Nucleus accumbens (tissue), 56 donors: ENCODE measurements at places on chromosomes 3 and 15.

DNA sequence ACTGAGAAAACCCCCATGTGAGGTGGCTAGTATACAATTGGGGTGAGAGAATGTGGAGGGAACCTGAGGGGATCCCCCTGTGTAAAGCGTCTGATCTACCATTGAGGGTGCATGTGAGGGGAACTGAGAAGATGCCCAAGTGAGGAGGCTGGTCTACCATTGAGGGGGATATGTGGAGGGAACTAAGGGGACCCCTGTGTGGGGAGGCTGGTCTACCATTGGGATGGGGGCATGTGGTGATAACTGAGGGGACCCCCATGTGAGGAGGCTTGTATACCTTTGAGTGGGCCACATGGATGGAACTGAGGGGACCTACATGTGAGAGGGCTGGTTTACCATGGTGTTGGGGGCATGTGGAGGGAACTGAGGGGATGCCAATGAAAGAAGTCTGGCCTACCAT lies 160.8 kb downstream of the FBLN2 start:
- DNase-seq = no peak

GRCh38 chr3:143276592-143276991 lies 157.0 kb downstream of the CHST2 start:
- DNase-seq = no peak

- no peak for DNase-seq
Measured at GRCh38 chr3:140403079-140403478, 274.8 kb upstream of the TRIM42 start.

DNA sequence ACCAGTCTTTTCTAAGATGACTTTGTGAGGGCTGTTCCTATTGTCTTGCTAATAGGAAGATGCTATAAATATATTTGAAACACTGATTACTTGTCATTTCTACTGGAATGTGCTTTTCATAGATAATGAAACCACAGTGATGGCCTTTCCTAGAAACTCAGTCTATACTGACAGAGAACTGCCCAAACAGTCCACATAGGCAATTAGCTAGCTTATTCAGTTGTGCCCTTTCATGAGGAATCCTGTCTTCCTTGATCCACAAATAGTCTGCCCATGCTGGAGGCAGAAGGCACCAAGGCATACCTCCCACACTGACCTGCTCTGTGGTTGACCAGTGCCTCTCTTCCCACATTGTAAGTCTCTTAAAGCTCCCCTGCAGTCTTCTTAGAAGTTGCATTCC lies 135.9 kb downstream of the CMSS1 start:
- no peak for DNase-seq

DNA sequence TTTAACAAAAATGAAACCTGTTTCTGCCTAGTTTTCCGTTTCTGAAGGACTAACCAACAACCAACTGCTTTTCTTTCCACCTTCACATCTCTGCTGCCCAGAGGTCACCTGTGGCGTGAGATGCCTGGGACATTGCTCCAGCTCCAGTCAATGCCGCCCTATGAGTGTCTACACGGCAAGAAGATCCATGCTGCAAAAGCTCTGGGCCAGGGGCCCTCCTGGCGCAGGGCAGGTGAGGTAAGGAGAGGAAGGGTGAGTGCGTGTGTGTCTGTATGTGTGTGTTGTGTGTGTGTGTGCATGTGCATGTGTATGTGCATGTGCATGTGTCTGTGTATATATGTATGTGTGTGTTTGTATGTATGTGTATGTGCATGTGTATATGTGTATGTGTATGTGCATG lies 131.4 kb downstream of the NSMCE3 start:
- no peak for DNase-seq

DNA sequence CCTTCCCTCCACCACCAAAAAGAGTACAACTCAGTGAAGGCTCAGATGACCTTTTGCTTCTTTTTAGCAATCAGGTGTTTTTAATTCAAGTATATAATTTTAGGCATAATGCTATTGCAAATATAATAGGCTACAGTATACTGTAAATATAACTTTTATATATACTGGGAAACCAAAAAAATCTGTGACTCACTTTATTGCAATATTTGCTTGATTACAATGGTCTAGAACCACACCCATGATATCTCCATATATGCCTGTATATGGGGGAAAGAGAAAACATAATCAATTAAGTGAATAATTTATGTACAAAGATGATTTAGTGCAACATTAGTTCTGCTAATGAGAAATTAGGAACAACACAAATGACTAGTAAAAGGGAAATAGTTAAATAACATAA lies 134.3 kb downstream of the TLE3 start:
- no peak for DNase-seq

DNA sequence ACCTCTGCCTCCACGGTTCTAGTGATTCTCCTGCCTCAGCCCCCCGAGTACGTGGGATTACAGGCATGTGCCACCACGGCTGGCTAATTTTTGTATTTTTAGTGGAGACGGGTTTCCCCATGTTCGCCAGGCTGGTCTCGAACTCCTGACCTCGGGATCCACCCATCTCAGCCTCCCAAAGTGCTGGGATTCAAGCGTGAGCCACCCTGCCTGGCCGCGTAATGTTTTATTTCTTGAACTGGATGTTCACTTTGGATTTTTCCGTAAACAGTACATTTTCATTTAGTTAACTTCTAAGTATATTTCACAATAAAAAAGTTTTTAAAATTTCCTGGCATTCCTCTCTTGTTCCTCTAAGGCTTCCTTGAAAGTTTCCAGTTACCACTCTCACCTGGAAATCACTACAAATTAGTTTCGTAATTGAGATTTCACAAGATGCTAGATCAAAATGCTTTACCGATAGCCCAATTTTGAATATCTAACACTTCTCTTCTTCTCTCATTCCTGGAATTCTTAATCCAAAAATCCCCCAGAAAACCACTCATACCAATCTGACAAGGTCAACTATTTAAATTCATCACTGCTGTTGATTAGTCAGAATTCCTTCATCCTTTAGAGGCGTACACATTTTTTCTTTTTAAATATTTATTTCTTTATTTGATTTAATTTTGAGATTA lies 44.7 kb upstream of the INO80 start:
- DNase-seq = no peak

DNA sequence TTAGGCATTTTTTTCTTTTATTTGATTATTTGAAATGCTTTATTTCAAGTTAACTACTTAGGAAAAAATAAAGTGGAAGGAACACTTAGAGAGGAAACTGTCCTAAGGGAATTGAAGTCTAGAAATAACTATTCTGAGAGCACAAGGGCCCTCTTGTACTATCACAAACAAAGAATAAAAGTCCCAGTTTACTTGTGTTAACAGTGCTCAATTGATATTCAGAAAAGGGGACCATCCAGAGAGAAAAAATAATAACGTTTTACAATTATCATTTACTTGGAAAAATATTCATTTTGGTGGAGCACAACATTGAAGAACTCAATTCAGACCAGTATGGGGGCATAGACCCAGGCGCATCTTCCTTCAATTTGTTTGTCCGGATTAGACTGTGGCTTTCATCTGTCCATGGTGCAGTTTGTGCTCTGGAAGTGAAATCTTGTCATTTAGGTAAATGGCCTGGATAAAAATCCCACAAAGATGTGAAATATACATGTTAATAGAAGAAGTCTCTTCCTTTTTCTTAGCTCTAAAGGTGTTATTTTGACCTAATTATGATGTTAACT lies 54.5 kb upstream of the SAMMSON start:
- peak; percentile 12 for DNase-seq

- no peak for DNase-seq
Measured at GRCh38 chr3:69259125-69259524, 126.8 kb downstream of the FRMD4B start.

DNA sequence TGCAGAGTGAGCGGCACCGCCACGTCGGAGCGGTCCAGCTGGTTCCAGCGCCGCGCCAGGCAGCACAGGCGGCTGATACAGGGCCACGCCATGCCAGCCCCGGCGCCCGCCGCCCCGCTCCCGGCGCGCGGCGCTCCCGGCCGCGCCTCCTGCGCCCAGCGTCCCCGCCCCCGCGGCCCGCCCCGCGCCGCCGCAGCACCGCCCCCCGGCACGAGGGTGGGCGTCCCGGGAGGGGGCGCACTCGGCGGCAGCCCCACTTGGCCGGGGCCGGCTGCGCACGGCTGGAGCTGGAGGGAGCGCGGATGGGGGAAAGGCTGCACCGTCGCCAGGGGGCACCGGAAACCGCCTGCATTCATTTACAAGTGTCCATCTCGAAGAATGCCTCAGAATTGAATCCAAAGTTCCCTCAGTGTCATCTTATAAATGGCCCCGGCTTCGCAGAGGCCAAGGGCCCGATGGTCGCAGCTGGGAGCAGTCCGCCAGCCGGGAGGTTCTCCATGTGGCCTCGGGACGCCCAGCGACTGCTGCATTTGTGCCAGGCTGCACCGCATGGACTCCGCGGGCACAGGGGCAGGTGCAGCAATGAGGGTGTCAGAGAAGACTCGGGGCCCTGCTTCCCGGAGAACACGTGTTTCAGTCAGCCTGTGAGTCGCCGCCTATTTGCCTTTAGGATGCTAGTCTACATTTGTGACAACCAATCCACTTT lies at the start of gene MAP6D1:
MAP6D1 (minus strand) TSS at position 122 of the 706 bp plus-strand sequence; CDS start at position 92, 30 bp downstream.
- peak; percentile 63 for DNase-seq

DNA sequence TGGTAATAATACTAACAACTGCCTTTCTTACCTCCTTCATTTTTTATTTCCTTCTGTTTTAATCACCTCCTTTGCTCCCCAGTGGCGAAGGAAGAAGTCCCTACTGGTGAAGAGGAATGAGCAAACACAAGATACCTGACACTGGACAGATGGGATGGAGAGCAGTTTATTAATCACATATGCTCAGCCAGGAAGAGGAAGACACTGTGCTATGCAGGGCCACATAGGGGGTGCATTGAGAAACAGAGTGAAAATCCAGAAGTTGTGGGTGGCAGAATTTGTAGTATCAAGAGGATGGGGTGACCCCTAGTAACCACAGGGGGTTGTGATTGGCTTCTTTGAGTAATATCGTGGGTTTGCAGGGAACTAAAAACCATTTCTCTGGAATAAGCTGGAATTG lies 1041.9 kb downstream of the OTOL1 start:
- DNase-seq = no peak

DNA sequence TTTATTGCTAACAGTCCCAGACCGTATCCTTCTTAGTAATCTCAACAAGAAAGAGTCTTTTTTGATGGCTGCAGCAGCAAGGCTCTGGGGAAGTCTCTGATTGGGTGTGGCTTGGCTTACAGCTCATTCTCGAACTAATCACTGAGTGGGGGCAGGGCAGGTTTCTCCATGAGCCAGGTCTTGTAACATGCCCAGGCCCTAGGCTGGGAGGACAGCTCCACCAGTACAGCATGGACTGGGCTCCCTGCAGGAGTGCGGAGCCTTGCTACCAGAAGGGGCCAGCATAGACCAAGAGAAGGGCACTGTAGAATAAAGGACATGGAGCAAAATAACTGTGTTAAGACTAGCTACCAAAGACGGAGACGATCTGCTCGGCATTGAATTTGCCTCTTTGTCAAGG lies 7.2 kb downstream of the CD276 start:
- no peak for DNase-seq

DNA sequence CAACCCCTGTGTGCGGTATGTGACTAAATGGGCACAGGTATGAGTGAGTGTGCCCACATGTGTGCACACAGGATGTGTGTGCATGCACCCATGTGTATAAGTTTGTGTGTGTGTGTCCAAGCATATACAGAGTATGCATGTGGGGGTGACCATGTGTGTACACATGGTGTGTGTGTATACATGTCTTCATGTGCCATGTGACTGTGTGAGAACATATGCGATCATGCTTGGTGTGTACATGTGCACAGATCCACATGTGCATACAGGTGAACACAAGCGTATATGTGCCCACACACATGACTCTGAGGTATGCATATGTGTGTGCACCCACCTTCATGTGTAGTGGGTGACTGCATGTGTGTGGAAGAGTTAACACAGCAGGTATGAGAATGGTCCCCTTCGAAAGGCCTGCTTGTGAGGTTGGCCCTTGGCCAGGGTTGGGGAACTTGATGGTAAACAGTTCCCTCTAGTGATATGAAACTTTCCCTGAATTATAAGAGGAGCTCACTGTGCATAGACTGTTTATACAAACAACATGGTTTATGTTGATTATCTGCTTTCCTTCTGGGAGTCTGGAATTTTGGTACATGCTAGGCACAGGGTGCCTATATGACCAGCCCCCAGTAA lies 10.3 kb downstream of the PFKFB4 start:
- no peak for DNase-seq

DNA sequence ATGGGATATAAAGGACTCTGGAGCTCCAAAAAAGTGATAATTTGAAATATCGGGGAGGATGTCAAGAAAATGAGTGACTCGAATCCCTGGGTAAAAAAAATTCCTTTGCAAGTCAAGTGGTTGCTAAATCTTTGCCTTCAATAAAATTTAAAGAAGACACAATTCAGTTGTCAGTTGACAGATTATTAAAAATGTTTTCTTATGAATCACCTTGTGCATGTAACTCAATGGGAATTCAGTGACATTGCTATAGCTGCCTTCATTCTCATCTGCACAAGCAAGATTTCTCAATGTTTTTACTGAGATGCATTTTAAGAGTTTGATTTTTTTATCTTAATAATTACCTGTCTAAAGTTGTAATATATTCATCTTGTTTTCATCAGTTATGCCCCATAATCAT lies 264.0 kb upstream of the IL12A start:
- no peak for DNase-seq

DNA sequence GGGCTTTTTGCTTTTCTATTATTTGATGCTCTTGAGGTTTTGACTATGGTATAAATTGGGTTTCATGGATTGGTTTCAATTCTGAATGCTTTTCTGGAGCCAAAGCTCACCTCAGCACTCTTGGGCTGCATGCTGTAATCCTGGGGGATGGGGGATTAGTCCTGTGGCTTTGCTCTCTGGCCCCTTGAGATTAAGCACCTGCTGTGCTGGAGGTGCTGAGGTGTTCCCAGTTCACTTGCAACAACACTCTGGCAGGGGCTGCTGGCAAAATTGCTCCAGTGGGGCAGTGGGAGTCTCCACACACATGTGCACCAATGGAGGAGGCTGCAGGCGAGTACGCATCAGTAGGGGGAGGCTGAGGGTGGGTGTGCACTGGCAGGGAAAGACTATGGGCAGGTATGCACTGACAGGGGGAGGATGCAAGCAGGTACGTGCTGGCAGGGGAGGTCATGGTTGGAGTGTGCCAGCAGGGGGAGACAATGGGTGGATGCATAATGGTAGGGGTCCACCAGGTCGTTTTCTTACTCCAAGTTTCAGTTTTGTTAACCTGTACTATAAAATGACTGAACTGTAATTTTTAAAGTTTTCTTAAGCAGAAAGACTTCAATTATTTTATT lies 489.2 kb downstream of the FGF12 start:
- no peak for DNase-seq

GRCh38 chr3:152902141-152902669 lies 67.3 kb downstream of the P2RY1 start:
- no peak for DNase-seq

DNA sequence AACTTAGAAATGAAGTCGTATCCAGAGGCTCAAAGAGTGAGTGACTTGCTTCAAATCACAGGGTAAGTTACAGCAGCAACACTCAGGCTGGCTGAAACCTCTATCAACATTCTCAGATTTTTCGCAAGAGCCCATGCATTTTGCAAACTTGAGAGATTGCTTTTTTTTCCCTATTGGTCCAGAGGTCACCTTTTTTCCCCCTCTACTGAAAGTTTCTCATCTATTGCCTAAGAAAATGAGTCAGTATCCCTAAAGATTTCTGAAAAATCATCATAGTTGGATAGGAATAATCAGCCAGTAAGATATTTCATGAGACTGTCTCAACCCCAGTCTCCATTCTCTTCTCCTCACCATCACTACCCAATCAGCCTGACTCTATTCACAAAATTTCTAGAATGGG lies 410.6 kb downstream of the FOXP1 start:
- no peak for DNase-seq

GRCh38 chr15:31162721-31163510 lies 61.4 kb upstream of the TRPM1 start:
- no peak for DNase-seq

GRCh38 chr3:143998266-143998665 lies 26.6 kb downstream of the DIPK2A start:
- no peak for DNase-seq
